Right atrium auricular region (tissue), 2 donors: ENCODE measurements at places on chromosomes 12 and 14. TPM values are rescaled to one million over a fixed set of nuclear protein-coding genes. Genes with fewer than 3 reads are reported as not detected.

DNA sequence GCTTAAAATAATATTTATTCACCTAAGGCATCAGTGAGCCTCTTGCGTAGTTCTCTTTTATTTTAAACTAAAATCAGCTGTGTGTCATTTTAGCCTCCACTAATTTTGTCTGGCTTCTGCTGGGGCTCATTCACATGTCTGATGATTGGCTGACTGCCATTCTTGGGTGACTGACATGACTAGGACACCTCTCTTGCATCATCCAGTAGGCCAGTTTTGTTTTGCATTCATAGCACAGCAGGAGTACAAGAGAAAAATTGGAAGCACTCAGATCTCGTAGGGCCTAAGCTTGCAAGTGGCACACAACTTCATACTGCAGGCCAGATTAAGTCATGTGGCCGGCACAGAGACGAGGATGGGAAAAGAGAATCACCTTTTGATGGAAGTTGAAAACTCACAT, 1226.5 kb downstream of the GALC start:
- DNase-seq: no peak

Gene MYH7
- total RNA-seq: 1,082 TPM

DNA sequence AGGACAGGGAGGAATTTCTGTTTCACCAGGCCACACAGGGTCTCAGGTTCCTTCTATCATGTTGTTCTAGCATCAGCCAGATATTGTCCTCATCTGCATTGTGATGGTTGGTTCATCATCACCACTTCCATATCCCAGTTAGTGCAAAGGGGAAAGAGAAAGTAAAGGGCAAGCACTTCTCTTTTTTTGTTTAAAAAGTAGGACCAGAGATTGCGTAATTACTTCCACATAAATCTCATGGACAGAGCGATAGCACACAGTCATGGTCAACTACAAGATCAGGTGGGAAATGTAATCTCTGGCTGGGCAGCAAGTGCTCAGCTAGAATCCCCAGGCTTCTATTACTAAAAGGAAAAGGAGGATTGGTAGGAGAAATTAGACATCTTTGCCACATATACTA, 155.1 kb downstream of the KIF21A start:
- DNase-seq: no peak

Gene KRT6C
- not detected for total RNA-seq
